ENCODE measurements at places on chromosomes 6 and 20. TPM values are rescaled to one million over a fixed set of nuclear protein-coding genes. Genes with fewer than 3 reads are reported as not detected.

The NKX2-4 gene
- total RNA-seq = not detected

The DLL1 gene
- total RNA-seq = 2.3 TPM

The SAPCD1 gene
- 15.7 TPM for total RNA-seq

The RNF182 gene
- not detected for total RNA-seq

The SYCP2L gene
- not detected for total RNA-seq

The CTCFL gene
- total RNA-seq = not detected

The NRSN1 gene
- not detected for total RNA-seq

- H3K4me1 ChIP-seq = peaks cover 41% of the 10 kb centered on the region
- no peaks in the 10 kb centered on the region for H3K27me3 ChIP-seq
- DNase-seq = no peak
- no peak overlapping the region for H3K4me3 ChIP-seq
- no peaks in the 10 kb centered on the region for H3K36me3 ChIP-seq
- H3K27ac ChIP-seq = no peak overlapping the region
Measured at GRCh38 chr20:34047917-34048316, 54.2 kb downstream of the RALY start.

- no peaks in the 10 kb centered on the region for H3K36me3 ChIP-seq
- H3K4me3 ChIP-seq = no peak overlapping the region
- peaks cover 40% of the 10 kb centered on the region for H3K4me1 ChIP-seq
- no peak overlapping the region for H3K27ac ChIP-seq
Measured at GRCh38 chr6:37882292-37882691, 62.8 kb downstream of the ZFAND3 start.

DNA sequence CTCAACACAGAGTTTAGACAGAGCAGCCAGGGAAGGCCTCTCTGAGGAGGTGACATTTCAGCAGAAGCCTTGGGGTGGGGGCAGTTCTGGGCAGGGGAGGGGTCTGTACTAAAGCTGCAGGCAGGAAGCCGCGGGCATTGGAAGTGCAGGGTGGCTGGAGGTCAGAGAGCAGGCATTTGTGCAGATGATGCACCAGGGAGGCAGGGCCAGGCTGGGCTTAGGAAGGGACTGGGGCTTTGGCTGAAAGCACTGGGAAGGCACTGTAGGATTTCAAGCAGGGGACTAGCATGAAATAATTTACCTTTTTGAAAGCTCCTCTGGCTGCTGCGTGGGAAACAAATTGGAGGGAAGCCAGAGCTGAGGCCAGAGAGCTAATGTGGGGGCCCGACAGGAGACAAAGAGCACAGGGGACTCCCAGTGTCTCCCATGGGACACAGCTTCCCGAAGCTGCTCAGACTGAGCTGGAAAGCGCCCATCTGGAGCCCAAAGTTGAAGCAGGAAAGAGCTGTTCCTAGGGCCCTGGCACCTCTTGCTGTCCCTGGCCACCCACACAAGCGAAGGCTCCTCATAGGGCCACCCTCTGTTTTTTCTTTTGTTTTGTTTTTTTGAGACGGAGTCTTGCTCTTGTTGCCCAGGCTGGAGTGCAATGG lies 19.3 kb downstream of the ADA start:
- H3K27ac ChIP-seq = no peak overlapping the region
- H3K4me3 ChIP-seq = no peak overlapping the region
- DNase-seq = no peak
- H3K36me3 ChIP-seq = no peaks in the 10 kb centered on the region

- H3K4me3 ChIP-seq = no peak overlapping the region
- H3K4me1 ChIP-seq = peaks cover 6% of the 10 kb centered on the region
- peaks cover 4% of the 10 kb centered on the region for H3K36me3 ChIP-seq
- no peak for DNase-seq
- H3K27me3 ChIP-seq = no peaks in the 10 kb centered on the region
Measured at GRCh38 chr6:116648156-116648555, 20.4 kb downstream of the ZUP1 start.

GRCh38 chr6:137995371-137995770 lies 111.8 kb downstream of the PERP start:
- peaks cover 7% of the 10 kb centered on the region for H3K4me1 ChIP-seq
- peaks cover 10% of the 10 kb centered on the region for H3K27me3 ChIP-seq
- no peak overlapping the region for H3K27ac ChIP-seq
- H3K4me3 ChIP-seq = no peak overlapping the region

- DNase-seq = no peak
- peaks cover 19% of the 10 kb centered on the region for H3K27me3 ChIP-seq
- no peaks in the 10 kb centered on the region for H3K36me3 ChIP-seq
- H3K4me1 ChIP-seq = no peaks in the 10 kb centered on the region
- H3K4me3 ChIP-seq = no peak overlapping the region
Measured at GRCh38 chr6:14004258-14004657, 79.5 kb downstream of the RNF182 start.

- H3K27me3 ChIP-seq = peaks cover 26% of the 10 kb centered on the region
- H3K4me3 ChIP-seq = peak overlapping the region; percentile 22
- DNase-seq = no peak
- H3K27ac ChIP-seq = no peak overlapping the region
- peaks cover 23% of the 10 kb centered on the region for H3K4me1 ChIP-seq
- no peaks in the 10 kb centered on the region for H3K36me3 ChIP-seq
Measured at GRCh38 chr6:21436625-21437024, 156.9 kb upstream of the SOX4 start.

- no peaks in the 10 kb centered on the region for H3K4me1 ChIP-seq
- H3K36me3 ChIP-seq = peaks cover 5% of the 10 kb centered on the region
- no peak overlapping the region for H3K27ac ChIP-seq
- DNase-seq = no peak
- no peak overlapping the region for H3K4me3 ChIP-seq
Measured at GRCh38 chr6:161644521-161644920, 370.7 kb upstream of the AGPAT4 start.

DNA sequence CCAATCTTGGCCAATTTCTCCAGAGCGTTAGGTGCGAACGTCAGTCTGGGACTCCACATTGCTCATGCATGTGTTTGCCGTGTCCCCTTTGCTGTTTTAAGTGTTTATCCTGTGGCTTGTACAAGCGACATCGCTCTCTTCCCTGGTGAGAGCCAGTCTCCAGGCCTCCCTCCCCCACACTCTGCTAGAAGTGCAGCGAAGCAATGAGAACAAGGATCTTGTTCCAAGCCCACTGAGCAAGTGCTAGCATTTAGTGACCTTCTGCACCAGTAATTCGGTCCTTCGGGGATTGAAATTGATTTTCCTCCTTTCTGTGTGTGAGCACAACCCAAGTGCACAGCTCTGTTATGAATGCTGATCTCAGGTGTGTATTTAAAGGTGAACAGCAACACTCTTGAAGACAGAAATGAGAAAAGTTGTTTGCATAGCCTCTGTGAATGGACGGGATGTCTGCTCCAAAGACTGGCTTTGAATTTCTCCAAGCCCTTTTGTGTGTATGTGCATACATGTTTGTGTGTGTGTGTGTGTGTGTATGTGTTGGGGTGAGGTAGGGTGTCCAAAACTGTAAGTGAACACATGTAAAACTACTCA lies 29.0 kb downstream of the CD83 start:
- H3K27me3 ChIP-seq = no peaks in the 10 kb centered on the region
- H3K4me1 ChIP-seq = peaks cover 8% of the 10 kb centered on the region
- no peak overlapping the region for H3K4me3 ChIP-seq
- no peak for DNase-seq

GRCh38 chr20:63252284-63252711 lies 2.0 kb downstream of the NKAIN4 start:
- no peaks in the 10 kb centered on the region for H3K36me3 ChIP-seq
- no peak overlapping the region for H3K27ac ChIP-seq
- DNase-seq = no peak
- H3K4me1 ChIP-seq = peaks cover 6% of the 10 kb centered on the region
- peaks cover 64% of the 10 kb centered on the region for H3K27me3 ChIP-seq

GRCh38 chr6:108988296-108988695 lies 106.3 kb downstream of the SESN1 start:
- no peaks in the 10 kb centered on the region for H3K4me1 ChIP-seq
- peaks cover 3% of the 10 kb centered on the region for H3K36me3 ChIP-seq
- no peak overlapping the region for H3K27ac ChIP-seq
- H3K4me3 ChIP-seq = no peak overlapping the region
- no peaks in the 10 kb centered on the region for H3K27me3 ChIP-seq
- DNase-seq = no peak

DNA sequence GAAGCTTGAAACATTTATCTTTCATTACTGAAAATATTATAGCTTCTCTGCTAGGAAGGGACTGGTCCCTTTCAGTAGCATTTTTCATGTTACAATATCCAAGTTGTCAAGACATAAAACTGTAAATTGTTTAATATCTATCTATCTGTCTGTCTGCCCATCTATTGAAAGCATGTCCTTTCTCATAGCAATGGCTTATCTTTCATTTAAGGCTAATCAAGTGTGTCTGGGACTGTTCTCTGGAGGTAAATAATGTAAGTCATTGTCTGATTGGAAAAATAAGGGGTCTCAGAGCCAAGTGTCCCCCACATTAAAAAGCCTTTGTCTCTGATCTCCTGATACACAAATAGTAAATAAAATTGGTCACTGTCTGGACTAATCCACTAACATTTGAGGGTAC lies 135.5 kb downstream of the PKHD1 start:
- H3K4me3 ChIP-seq = no peak overlapping the region
- no peaks in the 10 kb centered on the region for H3K36me3 ChIP-seq
- DNase-seq = no peak
- no peaks in the 10 kb centered on the region for H3K27me3 ChIP-seq
- no peaks in the 10 kb centered on the region for H3K4me1 ChIP-seq

- no peak overlapping the region for H3K4me3 ChIP-seq
- H3K27ac ChIP-seq = no peak overlapping the region
Measured at GRCh38 chr6:63121166-63121565, 90.1 kb upstream of the FKBP1C start.

DNA sequence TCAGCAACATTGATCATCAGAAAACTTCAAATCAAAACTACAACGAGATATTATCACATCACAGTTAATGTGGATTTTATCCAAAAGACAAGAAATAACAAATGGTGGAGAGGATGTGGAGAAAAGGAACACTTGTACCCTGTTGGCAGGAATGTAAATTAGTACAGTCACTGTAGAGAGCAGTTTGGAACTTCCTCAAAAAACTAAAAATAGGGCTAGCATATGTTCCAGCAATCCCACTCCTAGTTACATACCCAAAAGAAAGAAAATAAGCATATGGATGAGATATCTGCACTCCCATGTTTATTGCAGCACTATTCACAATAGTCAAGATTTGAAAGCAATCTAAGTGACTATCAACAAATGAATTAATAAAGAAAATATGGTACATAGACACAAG lies 887.7 kb upstream of the MAN1A1 start:
- peaks cover 2% of the 10 kb centered on the region for H3K36me3 ChIP-seq
- no peaks in the 10 kb centered on the region for H3K4me1 ChIP-seq
- no peaks in the 10 kb centered on the region for H3K27me3 ChIP-seq
- no peak overlapping the region for H3K27ac ChIP-seq
- no peak overlapping the region for H3K4me3 ChIP-seq
- DNase-seq = no peak

DNA sequence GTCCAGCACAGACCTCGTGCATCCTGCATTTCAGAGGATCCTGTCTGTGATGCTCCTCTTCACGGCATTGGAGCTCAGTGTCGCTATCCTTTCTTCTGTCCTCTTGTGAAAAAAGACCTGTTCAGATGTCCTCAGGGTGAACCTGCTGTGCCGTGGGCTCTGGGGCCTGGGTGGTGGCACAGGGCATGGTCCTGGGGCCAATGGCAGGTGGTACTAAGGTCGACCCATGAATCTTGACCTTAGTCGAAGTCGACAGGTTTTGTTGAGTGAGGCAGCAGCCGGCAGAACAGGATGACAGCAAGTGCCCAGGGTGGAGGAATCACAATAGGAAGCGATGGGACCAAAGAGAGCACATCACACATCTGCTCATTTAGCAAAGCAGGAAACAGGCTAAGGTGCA lies 22.0 kb upstream of the MAS1L start:
- H3K36me3 ChIP-seq = no peaks in the 10 kb centered on the region
- no peak overlapping the region for H3K27ac ChIP-seq
- H3K4me1 ChIP-seq = no peaks in the 10 kb centered on the region

DNA sequence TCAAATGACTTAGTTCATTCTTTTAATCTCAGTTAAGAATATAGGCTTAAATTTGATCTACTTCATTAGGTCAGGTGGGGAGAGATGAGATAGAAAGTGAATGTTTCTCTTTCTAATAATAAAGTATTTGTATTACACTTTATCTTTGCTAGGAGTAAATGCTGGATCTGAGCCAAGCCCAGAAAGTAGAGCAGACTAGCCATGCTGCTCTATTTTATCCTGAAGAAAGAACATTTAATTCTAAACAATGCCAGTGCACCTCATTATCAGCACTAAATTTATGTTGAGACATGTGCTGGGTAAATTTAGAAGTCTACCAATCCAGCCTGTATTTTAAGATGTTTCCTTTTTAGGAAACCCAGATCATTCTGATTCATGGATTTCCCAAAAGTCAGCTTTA lies 43.5 kb downstream of the AKIRIN2 start:
- H3K4me3 ChIP-seq = no peak overlapping the region
- no peak overlapping the region for H3K27ac ChIP-seq
- peaks cover 1% of the 10 kb centered on the region for H3K36me3 ChIP-seq
- H3K27me3 ChIP-seq = no peaks in the 10 kb centered on the region
- no peak for DNase-seq
- H3K4me1 ChIP-seq = peaks cover 22% of the 10 kb centered on the region

DNA sequence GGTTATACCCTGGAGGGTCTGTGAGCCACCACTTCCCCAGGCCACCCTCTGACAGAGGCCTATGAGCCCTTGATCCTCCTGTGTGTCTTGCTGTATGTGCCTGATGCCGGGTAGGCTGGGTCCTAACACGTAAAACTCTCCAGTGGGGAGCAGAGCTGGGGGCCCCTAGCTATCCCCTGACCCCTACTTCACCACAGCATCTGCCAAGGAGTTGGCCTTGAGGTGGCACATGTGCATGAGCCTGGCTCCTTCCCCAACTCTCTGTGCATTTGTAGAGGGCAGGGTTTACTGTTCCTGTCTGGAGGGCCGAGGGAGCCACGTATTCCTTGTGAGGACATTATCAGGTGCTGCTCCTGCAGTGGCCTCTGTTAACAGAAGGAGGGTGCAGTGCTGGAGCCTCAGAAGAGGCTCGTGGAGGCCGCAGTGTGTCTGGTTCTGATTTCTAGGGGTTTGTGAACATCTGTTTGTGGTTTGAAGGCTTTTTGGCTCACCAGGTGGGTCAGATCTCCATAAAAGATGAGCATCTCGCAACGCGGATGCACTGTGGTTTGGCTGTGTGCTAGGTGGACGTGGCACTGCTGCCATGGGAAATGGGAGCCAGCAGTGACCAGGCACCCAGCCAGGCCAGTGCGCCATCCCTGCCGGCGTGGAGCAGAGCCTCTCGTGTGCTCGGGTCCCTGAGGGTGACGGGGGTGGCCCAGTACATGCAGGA lies 152.1 kb downstream of the DTNBP1 start:
- peaks cover 18% of the 10 kb centered on the region for H3K4me1 ChIP-seq
- no peak overlapping the region for H3K4me3 ChIP-seq
- no peak for DNase-seq
- peaks cover 45% of the 10 kb centered on the region for H3K36me3 ChIP-seq
- H3K27me3 ChIP-seq = no peaks in the 10 kb centered on the region

DNA sequence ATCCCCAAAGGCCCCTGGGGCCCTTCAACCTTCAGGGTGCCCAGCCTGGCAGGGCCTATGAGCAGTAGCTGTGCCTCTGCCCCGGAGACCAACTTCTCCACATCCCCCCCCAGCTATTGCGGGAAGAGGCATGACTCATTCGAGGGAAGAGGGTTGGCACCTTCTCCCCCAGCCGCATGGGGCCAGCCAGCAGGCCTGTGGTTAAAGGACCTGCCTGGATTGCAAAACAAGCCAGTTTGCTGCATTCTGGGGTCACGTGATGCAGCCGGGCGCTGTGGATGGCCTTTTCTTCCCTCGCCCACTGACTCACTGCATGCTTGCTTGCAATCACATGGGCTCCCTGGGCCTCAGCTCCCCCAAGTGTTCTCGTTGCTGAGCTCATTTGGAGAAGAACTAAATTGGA lies 182.5 kb downstream of the MAFB start:
- DNase-seq = peak; percentile 43
- H3K27me3 ChIP-seq = peaks cover 6% of the 10 kb centered on the region
- H3K4me1 ChIP-seq = no peaks in the 10 kb centered on the region
- H3K36me3 ChIP-seq = no peaks in the 10 kb centered on the region
- no peak overlapping the region for H3K4me3 ChIP-seq
